Thyroid gland (tissue), 4 donors: ENCODE measurements at places on chromosomes 3 and 15. TPM values are rescaled to one million over a fixed set of nuclear protein-coding genes. Genes with fewer than 3 reads are reported as not detected.

- no peak overlapping the region for H3K4me3 ChIP-seq
- no peak overlapping the region for H3K27ac ChIP-seq
- H3K4me1 ChIP-seq: no peaks in the 10 kb centered on the region
- H3K36me3 ChIP-seq: no peaks in the 10 kb centered on the region
- H3K27me3 ChIP-seq: no peaks in the 10 kb centered on the region
- DNase-seq: no peak
Observed at GRCh38 chr3:27322634-27323033, 46.5 kb downstream of the NEK10 start.

DNA sequence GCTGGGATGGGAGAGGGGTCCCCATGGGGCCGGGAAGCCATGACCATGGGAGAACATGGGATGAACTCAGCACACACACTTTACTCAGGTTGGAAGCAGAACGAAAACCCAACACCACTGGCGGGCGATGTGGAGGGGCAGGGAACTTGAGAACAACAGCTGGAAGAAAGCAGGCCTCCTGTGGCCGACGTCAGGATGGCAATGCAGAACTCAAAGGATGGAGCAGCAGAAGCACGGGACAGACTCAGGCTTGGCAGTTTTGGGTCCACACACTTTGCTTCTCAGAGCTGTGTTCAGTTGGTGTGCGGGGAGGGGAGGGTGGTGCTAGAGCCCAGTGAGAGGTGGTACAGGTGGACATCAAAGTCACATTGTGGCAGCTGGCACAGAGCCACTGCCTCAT is 80.7 kb downstream of the SEC22A start:
- H3K4me1 ChIP-seq: no peaks in the 10 kb centered on the region
- H3K36me3 ChIP-seq: no peaks in the 10 kb centered on the region
- no peaks in the 10 kb centered on the region for H3K27me3 ChIP-seq

COL6A5 gene
- 0.11 TPM for total RNA-seq

PIF1 gene
- 0.33 TPM for total RNA-seq

DNA sequence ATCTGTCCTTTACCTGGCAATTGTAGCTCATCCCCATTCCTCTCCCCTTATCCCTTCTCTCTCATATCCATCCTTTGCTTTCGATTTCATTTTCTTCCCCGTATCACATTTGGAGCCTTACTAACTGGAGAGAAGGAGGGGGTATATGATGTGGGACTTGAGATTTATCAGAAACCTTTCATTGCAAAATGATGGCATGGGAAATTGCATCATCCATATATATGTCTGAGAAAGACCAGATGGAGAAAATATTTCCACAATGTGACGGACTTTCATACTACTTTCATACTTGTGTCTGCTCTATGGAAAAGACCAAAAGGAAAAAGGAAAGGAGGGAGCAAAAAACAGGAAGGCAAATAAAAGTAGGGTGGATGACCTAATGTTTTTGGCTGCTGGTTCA is 675.2 kb downstream of the AGBL1 start:
- no peaks in the 10 kb centered on the region for H3K36me3 ChIP-seq
- no peaks in the 10 kb centered on the region for H3K27me3 ChIP-seq
- DNase-seq: no peak

GRCh38 chr3:172124271-172124670 is 84.9 kb downstream of the FNDC3B start:
- no peak overlapping the region for H3K4me3 ChIP-seq
- no peaks in the 10 kb centered on the region for H3K36me3 ChIP-seq
- peaks cover 24% of the 10 kb centered on the region for H3K4me1 ChIP-seq
- DNase-seq: no peak
- H3K27ac ChIP-seq: no peak overlapping the region
- H3K27me3 ChIP-seq: no peaks in the 10 kb centered on the region
